ENCODE measurements at places on chromosomes 4 and X.

- no peak for DNase-seq
Observed at GRCh38 chr4:83732114-83732635, 196.3 kb downstream of the GPAT3 start.

DNA sequence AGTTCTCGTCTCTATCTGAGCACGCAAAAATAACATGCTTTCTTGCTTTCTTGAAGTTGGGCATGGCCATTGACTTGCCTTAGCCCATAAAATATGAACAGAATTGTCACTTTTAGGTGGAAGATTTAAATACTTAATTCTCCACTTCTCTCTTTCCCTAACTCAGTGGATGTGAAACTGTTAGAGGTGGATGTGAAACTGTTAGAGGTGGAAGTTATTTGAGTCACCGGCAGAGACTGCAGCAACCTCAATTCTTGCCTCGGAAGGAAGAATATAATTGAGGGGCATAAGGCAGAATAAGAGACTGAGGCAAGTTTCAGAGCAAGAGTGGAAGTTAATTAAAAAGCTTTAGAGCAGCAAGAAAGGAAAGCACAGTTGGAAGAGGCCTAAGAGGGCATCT, 2.8 kb upstream of the PARM1 start:
- peak; percentile 57 for DNase-seq

GRCh38 chrX:118943102-118943501, 31.3 kb upstream of the LONRF3 start:
- no peak for DNase-seq

- DNase-seq = no peak
Observed at GRCh38 chr4:35166466-35166865, 1077.8 kb downstream of the ARAP2 start.

DNA sequence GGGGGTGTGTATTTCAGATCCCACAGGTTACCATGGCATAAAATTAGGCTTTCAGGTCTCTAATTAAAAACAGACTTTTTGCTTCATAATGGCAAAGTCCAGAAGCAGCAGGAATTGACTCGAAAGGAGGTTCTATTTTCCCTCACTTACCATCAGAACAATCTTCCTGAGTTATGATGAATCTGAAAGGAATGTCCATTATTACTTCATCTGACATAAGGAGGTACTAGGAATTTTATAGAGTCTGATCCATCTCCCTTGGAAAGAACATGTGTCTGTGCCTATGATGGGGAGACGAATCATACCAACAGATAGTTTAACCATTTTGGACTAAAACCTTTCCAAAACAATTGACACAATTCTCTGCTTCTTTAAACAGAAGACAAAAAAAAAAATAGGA, 206.3 kb upstream of the FGF13 start:
- DNase-seq = no peak

DNA sequence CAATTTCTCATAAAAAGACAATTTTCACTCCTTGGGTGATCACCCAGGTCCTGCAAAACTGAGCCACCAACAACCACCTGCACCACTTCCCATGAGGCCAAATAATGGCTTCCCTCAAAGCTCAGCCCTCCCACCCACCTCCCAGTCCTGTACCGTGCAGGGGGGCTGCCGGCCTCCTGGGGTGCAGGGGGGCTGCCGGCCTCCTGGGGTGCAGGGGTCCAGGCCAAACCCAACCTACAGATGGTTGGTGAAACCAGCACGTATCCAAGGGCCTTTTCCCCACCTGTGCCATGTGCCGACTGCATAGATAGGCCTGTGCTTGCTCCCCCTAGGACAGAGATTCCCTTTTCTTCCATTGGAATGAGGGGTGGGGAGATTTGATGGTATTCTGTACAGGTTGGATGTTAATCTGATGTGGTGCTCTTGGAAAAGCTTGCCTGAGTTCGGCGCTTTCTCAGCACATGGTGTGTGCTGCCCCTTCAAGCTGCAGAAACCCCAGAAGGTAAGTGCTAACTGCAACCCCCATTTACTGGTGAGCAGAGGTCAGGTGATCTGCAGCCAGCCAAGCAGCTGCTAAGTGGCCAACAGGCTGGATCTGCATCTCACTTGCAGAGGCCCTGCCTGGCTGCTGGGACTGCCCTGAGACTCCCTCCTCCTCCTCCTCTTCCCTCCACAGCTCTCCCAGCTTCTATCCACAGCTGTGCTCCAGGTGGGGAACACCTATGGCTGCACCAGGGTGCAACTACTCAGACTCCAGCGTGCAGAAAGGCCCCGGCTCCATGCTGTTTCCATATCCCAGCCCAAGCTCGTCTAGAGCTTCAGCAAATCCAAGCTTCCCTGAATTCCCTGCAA, 38.8 kb downstream of the FRG1 start:
- DNase-seq = no peak

- no peak for DNase-seq
Observed at GRCh38 chr4:36209941-36210649, 34.2 kb downstream of the ARAP2 start.

DNA sequence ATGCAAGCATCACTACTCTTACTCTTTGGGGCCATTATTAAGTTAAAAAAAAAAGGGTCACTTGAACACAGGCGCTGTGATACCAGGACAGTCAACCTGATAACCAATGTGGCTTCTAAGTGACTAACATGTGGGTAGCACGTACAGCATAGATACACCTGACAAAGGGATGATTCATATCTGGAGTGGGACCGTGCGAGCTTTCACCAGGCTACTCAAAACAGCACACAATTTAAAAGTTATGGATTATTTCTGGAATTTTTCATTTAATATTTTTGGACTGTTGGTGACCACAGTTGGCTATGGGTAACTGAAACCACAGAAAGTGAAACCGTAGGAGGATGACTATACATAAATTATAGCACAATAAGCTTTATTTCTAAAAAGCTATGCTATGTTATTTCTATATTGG, 113.8 kb upstream of the STIM2 start:
- peak; percentile 88 for DNase-seq

DNA sequence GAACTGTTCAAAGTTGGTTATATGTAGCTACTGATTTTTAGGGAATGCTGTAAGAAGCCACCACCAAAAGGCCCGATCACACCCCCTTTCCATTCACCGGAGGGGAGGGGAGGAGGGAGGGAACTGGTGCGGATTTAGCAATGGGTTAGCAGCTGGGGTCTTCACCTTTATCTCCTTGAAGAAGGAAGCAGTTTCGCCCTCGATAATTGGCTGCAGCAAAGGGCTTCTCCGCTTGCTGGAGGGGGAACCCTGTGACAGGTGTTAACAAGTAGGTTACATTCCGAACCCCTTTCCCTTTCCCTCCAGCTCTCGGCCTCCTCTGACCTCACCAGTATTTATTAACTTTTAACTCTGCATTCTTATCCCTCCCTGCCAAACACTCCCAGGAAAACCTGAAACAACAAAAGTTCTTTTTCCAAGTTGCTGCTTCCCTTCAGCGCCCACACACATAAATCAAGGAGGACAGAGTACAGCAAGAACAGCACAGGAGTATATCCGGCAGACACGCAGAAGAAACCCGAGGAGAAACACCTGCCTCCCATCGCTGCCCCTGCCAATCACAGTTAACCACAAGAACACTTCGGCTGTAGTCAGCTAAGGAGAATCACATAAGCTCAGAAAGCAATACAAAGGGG, 39.8 kb upstream of the NAP1L5 start:
- DNase-seq = no peak

DNA sequence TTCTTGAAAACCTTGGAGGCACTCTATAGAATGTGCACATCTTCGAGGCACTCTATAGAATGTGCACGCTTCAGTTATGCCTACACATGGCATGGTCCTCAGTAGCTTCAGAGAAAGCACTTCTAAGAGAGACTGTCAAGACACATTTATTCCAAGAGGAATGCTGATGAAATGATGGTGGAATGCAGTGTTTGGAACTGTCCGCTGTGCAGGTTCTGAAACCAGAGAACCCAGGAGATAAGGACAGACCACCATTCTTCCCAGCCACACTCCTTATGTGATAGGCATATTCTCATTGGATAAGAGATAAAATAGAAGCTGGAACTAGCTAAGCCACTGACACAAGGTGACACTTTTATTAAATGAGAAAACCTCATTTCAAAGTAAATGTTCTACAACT, 263.3 kb downstream of the NLGN4X start:
- DNase-seq = no peak

- DNase-seq = peak; percentile 41
Observed at GRCh38 chr4:185192059-185192458, 11.7 kb downstream of the CFAP97 start.

DNA sequence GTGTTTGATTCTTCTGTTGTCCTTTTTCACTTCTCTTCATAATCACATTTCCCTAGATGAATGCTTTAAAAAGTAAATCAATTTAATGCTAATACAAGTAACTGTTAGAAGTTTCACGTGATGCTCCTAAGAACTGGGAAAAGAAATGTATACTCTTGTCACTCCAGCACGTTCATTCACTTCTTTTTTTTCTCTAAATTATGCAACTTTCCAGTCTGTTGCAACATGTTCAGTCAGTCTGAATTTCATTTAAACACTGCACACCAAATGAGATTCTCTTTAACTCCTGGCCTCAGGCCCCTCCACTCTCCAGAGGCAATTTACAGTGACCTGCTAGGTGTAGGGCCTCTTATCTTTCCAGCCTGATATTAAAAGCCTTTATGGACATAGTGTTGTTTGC, 321.9 kb downstream of the HS3ST1 start:
- no peak for DNase-seq

DNA sequence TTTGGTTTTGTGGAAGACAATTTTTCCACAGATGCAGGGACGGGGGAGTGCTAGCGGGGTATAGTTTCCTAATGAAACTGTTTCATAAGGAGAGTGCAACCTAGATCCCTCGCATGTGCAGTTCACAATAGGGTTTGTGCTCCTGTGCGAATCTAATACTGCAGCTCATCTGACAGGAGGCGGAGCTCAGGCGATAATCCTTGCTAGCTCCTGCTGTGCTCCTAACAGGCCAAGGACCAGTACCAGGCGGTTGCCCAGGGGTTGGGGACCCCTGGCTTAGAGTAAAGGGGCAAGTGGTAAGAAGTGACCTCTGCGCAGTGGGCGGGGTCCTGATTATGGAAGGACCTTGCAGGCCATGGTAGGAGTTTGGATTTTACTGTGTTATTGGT, 3.8 kb downstream of the SCML1 start:
- no peak for DNase-seq

Data from GM12865 (cell line).